RWPE2 (cell line): ENCODE measurements at places on chromosomes 12 and 14.
A peak's percentile ranks its signal among the peaks of the same experiment; 100 is the strongest.

GRCh38 chr14:74426202-74426582, at the start of gene SYNDIG1L:
Gene SYNDIG1L (minus strand): TSS chr14:74426210. CDS start chr14:74409744, 16,466 bp downstream.
- H3K36me3 ChIP-seq, result no peaks in the 10 kb centered on the region
- H3K27me3 ChIP-seq, result peaks cover 57% of the 10 kb centered on the region
- no peaks in the 10 kb centered on the region for H3K4me1 ChIP-seq
- H3K4me3 ChIP-seq, result no peak within 1 kb of the TSS
- DNase-seq, result no peak

DNA sequence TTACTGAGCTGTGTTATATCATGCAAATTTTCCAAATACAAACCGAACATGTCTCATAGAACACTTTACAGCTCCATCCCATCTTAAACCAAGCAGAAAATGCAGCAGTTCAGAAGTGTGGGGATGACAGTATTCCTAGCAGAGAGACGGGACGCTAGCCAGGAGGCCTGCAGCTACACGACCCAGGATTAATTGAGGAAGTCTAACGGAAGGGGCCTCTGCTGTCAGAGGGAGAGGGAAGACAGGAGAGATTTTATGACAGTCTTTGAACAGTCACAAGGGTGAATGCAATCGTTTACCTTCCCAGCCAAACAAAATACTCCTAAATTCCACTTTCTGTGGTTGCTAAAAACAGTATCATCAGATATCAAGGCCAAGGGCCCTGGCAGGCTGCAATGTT, 261.9 kb downstream of the TMEM132D start:
- H3K27ac ChIP-seq, result no peak overlapping the region
- H3K4me1 ChIP-seq, result no peaks in the 10 kb centered on the region
- H3K36me3 ChIP-seq, result no peaks in the 10 kb centered on the region
- DNase-seq, result no peak
- no peak overlapping the region for H3K4me3 ChIP-seq

DNA sequence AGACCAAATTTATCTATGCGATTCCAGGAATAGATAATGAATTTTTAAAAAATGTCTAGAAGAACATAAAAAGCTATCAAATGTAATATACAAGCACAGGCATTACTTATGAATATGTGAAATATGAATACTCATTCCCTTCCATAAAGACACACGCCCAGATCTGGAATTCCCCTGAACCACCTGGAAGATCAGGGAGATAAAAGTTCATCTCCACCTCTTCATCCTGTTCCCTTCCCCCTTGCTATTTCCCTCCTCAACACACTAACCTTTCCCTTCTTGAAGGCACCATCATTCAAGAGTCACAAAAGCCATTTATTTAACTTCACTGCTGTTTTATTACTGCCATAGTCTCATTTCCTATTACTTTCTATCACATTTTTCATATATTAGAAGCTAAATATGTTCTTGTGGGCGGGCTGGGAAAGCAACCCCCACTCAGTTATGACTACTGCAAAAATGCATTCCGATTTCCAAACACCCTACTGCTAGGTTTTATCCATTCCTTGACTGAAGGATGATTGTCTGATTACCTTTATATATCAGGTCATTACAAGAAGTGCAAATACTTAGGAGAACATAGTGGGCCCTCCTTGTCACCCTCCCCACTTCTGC, 16.1 kb downstream of the FGD6 start:
- peaks cover 73% of the 10 kb centered on the region for H3K4me1 ChIP-seq
- peak overlapping the region; percentile 13 for H3K4me3 ChIP-seq
- H3K27me3 ChIP-seq, result no peaks in the 10 kb centered on the region
- peaks cover 7% of the 10 kb centered on the region for H3K36me3 ChIP-seq
- H3K27ac ChIP-seq, result peak overlapping the region; percentile 100
- DNase-seq, result peak; percentile 63

GRCh38 chr12:19190292-19191031, 60.9 kb downstream of the PLEKHA5 start:
- H3K4me1 ChIP-seq, result no peaks in the 10 kb centered on the region
- DNase-seq, result no peak
- H3K4me3 ChIP-seq, result no peak overlapping the region
- H3K27ac ChIP-seq, result no peak overlapping the region

GRCh38 chr14:70907996-70908934, 1.0 kb downstream of the PCNX1 start:
- H3K27ac ChIP-seq, result peak overlapping the region; percentile 80
- DNase-seq, result peak; percentile 74
- H3K4me1 ChIP-seq, result peaks cover 30% of the 10 kb centered on the region
- H3K27me3 ChIP-seq, result no peaks in the 10 kb centered on the region
- peak overlapping the region; percentile 90 for H3K4me3 ChIP-seq

- no peak for DNase-seq
- H3K4me1 ChIP-seq, result no peaks in the 10 kb centered on the region
- no peaks in the 10 kb centered on the region for H3K36me3 ChIP-seq
- H3K4me3 ChIP-seq, result peak within 1 kb of the TSS; percentile 28
Observed at GRCh38 chr12:80937391-80938238, at the start of gene LIN7A. Gene LIN7A (minus strand): TSS chr12:80937934. CDS start chr12:80937722, 212 bp downstream.
